ENCODE measurements at places on chromosomes 3 and 15. TPM values are rescaled to one million over a fixed set of nuclear protein-coding genes. Genes with fewer than 3 reads are reported as not detected.

GRCh38 chr3:30004481-30004880 lies 601.9 kb upstream of the TGFBR2 start:
- no peaks in the 10 kb centered on the region for H3K27me3 ChIP-seq
- peaks cover 4% of the 10 kb centered on the region for H3K4me1 ChIP-seq
- no peak for DNase-seq
- H3K27ac ChIP-seq = no peak overlapping the region
- no peak overlapping the region for H3K4me3 ChIP-seq
- no peaks in the 10 kb centered on the region for H3K36me3 ChIP-seq

- peaks cover 32% of the 10 kb centered on the region for H3K4me1 ChIP-seq
- no peaks in the 10 kb centered on the region for H3K36me3 ChIP-seq
- peak overlapping the region; percentile 92 for H3K4me3 ChIP-seq
- peak overlapping the region; percentile 92 for H3K27ac ChIP-seq
Measured at GRCh38 chr3:129120254-129121004, 1.2 kb downstream of the RAB43 start.

GRCh38 chr3:89013536-89013935 lies 93.9 kb upstream of the EPHA3 start:
- no peaks in the 10 kb centered on the region for H3K4me1 ChIP-seq
- no peaks in the 10 kb centered on the region for H3K27me3 ChIP-seq
- H3K4me3 ChIP-seq = no peak overlapping the region
- no peak for DNase-seq

GRCh38 chr15:50633653-50634052 lies 52.9 kb downstream of the TRPM7 start:
- no peak overlapping the region for H3K27ac ChIP-seq
- no peak overlapping the region for H3K4me3 ChIP-seq
- no peak for DNase-seq
- H3K36me3 ChIP-seq = peaks cover 74% of the 10 kb centered on the region
- no peaks in the 10 kb centered on the region for H3K4me1 ChIP-seq

GRCh38 chr3:153852355-153852754 lies 268.8 kb upstream of the ARHGEF26 start:
- no peak overlapping the region for H3K27ac ChIP-seq
- H3K4me1 ChIP-seq = no peaks in the 10 kb centered on the region
- no peak overlapping the region for H3K4me3 ChIP-seq
- no peaks in the 10 kb centered on the region for H3K36me3 ChIP-seq

- no peak overlapping the region for H3K27ac ChIP-seq
- H3K36me3 ChIP-seq = no peaks in the 10 kb centered on the region
- H3K4me1 ChIP-seq = peaks cover 7% of the 10 kb centered on the region
Measured at GRCh38 chr15:57684491-57685151, 21.9 kb upstream of the POLR2M start.

TIGIT gene
- 0.05 TPM for polyA plus RNA-seq

MUSTN1 gene
- polyA plus RNA-seq = 128 TPM

KNL1 gene
- polyA plus RNA-seq = 0.77 TPM

SAMMSON gene
- not detected for polyA plus RNA-seq

All from adrenal gland (tissue), 19 donors.